Colonic mucosa (tissue), 4 donors: ENCODE measurements at places on chromosomes 13 and 19. TPM values are rescaled to one million over a fixed set of nuclear protein-coding genes. Genes with fewer than 3 reads are reported as not detected.

VSTM2B gene
- total RNA-seq = not detected

ACP7 gene
- not detected for total RNA-seq

MAP4K1 gene
- 4.9 TPM for total RNA-seq

CCL25 gene
- not detected for total RNA-seq

ZNF534 gene
- not detected for total RNA-seq

PODNL1 gene
- 4.4 TPM for total RNA-seq

KIR2DL4 gene
- not detected for total RNA-seq
